Activated CD4-positive, alpha-beta T cell treated with anti-CD3 and anti-CD28 coated beads for 4 hours (primary cell): ENCODE measurements at places on chromosomes 4 and X.
A peak's percentile ranks its signal among the peaks of the same experiment; 100 is the strongest.

DNA sequence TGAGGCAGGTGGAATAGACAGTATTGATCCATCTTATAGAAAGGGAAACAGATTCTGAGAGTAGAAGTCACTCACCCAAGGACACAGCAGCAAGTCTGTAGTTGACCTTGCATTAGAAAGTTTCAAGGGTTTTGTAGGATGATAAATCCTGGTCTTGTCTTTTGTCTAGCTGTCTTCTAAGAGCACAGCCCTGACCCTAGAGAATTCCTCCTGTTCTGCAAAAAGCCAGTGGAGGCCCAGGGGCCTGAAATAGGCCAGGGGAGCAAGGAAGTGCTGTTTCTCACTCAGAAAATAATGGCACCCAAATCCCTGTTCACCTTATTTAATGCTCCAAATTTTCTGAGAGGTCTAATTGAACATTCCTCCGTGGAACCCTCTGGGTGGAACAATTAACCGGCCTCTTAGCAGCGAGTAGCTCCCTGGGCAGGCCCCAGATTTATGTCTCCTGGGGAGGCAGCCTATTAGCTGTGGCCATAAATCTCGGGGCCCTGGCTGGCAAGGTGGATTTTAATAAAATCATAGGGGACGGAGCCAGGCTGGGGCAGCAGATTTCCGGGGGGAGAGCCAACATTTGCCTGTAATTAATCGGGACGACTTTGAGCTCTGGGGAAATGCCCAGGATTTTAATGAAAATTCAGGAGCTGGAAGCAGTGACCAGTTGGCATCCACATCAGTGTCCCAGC, 49.2 kb upstream of the MSX1 start:
- no peak for DNase-seq

DNA sequence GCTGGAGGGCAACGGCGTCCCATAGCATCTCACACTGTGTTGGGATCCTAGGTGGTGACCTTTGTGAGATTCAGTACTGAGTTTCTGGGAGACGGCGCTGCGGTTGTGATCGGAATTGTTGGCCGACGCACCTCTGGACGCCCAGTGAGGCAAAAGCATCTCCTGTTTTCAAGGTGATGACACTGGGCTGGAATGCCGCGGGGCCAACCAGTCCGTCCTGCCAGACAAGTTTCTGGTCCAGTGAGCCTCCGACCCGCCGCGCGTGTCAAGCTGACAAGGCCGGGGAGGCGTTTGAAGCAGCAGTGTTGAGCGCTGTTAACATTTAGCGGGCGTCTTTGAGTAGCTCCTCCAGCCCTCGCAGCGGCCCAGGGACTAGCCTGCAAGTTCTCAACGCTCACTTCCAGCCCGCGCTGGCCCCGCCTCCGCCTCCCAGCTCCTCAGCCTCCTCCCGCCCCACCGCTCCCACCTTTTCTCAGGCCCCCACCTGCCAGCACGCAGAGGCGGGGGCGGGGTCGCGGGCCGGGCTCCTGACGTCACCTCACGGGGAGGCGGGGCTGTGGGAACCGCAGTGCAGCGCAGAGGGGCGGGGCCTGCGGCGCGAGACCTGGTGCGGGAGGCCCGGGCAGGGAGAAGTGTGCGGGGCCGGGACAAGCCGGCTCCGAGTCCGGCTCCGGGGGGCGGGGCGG, 482 bp upstream of the CDS1 start:
- DNase-seq = peak; percentile 91

DNA sequence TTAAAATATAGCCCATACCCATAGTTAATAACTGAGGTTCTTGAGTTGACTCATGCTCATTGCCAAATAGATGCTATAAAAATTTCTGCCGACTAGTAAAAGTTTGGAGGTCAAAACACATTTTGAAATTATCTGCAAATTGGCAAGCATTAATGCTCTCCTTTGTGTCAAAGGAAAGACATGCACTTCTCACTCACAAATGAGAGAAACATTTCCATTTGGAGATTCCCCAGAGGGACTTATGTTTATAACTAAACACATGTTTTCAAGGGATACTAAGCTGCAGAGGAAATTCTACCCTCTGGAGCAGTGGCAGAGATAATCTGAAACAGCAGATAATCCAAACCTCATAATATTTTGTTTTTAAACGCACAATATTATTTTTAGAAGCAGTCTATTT, 45.7 kb upstream of the CCDC160 start:
- no peak for DNase-seq

- no peak for DNase-seq
These were observed 300.2 kb downstream of the PCDH7 start for GRCh38 chr4:31020363-31020762.

GRCh38 chr4:147754037-147754445, 22.2 kb downstream of the ARHGAP10 start:
- no peak for DNase-seq

- DNase-seq = no peak
These were observed 86.5 kb downstream of the SH3RF1 start for GRCh38 chr4:169184236-169184635.

GRCh38 chrX:40542208-40542607, 38.6 kb upstream of the ATP6AP2 start:
- no peak for DNase-seq

DNA sequence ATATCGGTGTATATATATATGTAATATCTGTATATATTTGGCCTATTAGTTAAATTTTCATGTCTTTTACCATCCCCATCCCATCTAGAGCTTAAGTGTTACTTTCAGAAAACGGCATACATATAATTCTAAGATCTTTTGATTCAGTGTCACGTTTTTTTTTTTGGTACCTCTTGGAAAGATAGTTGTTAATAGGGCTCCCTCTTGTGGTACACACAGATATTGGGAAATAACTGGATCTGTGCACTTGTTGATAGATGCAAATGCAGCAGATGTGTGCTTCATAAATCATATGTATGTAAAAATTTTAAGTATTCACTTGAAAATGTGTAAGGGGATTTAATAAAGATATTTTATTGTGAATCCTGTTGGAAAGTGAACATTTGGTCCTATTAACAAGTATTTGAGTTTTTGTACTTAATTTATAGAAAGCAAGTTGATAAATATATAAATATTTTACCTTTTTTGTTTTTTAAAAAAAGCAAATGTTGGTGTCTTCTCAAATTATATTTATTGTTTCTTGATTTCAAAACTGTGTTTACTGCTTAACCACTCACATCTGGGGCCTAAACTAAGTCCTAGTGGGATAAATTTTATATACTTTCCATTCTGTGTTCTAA, 74.7 kb downstream of the PAQR3 start:
- no peak for DNase-seq

GRCh38 chr4:48906206-48907173, at the start of gene OCIAD2:
TSS of gene OCIAD2 (minus strand) at chr4:48906774. CDS start at chr4:48904549, 2,225 bp downstream.
- peak; percentile 84 for DNase-seq

- DNase-seq = no peak
These were observed 34.1 kb upstream of the ZNF81 start for GRCh38 chrX:47802589-47802988.

GRCh38 chr4:7462509-7462971, 27.8 kb upstream of the PSAPL1 start:
- no peak for DNase-seq

GRCh38 chr4:151865312-151865711, 104.5 kb upstream of the GATB start:
- DNase-seq = no peak

DNA sequence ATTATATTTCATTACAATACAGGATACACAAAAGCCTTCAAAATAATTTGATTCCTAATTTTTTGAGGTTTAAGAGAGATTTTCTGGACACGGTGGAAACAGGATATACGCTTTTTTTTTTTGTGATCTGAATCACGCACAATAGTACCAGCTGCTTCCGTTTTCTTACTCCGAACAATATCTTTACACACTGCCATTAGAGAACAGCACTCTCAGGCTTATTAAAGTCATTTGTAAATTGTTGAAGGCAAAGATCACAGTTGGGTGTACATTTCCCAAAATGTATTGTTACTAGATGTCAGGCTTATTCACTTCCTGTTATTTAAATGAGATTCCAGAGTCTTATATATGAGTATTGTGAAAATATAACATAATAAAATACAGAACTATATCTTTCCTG, 71.5 kb downstream of the TMEM47 start:
- no peak for DNase-seq
